ENCODE measurements at places on chromosomes 12 and 14.

DNA sequence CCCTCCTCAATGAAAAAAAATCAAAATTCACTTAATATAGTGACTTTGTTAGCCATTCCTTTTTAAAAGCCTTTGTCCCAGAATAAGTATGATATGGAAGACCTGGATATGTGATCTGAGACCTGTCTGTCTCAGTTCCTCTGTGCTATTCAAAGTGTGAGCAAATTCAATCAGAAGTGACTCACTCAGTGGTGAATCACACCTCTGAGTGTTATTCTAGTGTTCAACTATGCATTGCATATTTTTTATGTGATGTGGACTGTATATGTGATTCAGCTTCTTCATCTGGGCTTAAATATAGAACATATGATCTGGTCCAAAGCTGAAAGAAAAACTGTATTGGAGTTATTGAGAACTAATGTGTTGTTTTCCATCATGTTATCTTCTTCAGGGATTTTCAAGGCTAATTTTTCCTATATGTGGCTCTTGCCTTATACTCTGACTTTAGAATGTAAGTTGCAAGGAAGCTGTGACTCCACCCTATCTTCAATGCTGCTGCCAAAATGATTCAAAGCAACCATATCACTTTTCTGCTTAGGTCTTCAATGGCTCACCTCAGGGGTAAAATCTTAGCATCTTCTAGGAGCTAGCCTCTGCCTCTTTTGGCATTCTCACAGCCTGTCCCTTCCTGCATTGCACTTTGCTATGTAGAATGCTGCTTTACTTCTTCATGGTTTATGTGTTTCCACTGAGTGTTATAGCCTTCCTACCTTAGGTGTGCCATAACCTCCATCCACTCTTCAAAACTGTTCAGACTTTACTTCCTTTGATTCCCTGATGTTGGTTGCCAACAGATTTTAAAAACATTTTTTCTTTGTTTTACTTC is 169.8 kb downstream of the OTOGL start:
- DNase-seq = peak; percentile 93

DNA sequence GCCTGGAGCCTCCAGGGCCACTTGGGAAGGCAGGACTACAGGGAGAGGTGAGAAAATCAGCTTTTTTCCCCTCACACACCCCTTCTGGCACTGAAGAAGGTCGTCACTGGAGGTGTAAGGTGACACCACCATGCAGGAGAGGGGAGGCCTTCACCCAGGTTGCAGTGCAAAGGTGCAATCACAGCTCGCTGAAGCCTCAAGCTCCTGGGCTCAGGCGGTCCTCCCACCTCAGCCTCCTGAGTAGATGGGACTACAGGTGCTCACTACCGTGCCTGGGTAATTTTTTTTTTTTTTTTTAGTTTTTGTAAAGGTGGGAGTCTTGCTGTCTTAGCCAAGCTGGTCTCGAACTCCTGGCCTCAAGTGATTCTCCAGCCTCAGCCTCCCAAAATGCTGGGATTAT is 93.6 kb downstream of the TNFAIP2 start:
- no peak for DNase-seq

GRCh38 chr12:52139579-52140062 is 52.2 kb downstream of the KRT80 start:
- no peak for DNase-seq

GRCh38 chr14:93128725-93129459 is 13.2 kb upstream of the ITPK1 start:
- no peak for DNase-seq

DNA sequence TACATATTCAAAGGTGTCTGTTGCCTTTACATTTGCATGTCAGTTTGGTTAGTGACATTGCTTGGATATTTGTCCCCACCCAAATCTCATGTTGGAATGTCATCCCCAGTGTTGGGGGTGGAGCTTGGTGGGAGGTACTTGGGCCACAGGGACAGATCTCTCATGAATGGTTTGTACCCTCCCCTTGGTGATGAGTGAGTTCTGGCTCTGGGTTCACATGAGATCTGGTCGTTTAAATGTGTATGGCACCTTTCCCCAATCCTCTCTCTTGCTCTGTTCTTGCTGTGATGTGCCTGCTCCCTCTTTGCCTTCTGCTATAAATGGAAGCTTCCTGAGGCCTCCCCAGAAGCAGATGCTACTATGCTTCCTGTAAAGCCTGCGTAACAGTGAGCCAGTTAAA is 207.9 kb upstream of the DIO3 start:
- DNase-seq = no peak

DNA sequence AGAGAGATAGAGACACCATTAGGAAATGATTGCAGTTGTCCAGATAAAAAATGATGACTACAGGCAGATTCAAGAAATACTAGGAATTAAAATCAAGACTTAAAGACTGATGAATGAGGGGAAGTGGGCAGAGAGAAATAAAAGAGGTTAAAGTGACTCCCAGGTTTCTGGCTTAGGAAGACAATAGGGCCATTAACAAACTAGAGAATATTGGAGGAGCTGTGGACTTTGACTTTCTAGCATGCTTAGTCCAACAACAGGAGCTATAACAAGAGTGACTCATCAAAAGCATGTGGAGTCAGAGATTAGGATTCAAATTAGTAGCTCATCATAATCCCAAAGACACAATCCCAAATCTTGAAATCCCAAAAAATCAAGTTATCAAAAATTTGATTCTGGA is 101.5 kb downstream of the BMP4 start:
- DNase-seq = no peak

DNA sequence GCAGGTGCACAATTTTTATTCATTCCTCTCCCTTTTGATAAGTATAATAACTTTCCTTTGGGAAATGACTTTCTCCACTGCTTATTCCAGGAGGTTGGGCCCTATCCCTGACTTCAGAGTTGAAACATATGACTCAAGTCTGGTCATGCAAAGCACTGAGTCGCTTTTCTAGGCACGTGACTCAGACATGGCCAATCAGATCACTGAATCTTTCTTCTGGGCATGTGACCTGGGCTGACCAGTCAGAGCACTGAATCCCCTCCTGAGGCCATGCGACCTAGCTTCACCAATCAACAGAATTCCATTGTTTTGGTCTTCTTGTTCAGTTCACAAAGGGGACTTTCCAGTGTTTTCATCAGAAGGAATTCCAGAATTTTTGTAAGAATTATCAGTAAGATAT is 377.1 kb upstream of the KITLG start:
- DNase-seq = no peak

DNA sequence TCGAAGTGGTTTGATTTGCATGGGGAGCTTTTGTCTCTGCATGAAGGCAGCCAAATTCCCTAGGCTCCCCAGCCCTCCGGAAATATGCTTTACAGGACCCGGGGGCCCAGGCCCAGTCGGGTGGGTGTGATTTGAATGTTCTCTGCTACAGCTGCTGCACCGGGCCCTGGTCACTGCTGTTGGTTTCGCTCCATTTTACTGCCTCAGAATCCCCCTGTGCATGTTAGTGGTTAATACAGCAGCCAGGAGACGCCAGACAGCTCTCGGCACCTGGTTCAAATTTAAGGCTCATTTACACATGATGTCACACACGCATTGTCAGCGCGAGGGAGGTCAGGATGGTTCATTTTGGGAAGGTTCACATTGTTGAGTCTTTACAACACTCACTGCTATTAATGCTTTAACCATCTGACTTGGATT is 99.6 kb downstream of the SLC38A6 start:
- peak; percentile 70 for DNase-seq

DNA sequence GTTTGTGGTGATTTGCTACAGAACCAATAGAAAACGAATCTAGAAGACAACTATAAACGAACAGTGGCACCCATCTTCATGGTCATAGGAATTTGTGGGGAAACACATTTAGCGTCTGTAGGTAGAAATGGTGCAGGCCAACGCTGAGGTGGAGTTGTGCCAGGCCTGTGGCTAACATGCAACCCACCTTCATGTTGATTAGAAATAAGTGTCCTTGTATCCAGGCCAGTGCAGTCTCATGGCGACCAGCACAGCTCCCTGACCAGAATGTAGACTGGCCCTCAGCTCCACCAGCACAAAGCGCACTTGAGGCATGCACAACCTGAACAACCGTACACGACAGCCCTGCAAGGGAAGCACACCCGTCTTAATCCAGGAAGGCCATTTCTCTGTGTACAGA is 187.0 kb downstream of the TMEM132D start:
- DNase-seq = no peak

DNA sequence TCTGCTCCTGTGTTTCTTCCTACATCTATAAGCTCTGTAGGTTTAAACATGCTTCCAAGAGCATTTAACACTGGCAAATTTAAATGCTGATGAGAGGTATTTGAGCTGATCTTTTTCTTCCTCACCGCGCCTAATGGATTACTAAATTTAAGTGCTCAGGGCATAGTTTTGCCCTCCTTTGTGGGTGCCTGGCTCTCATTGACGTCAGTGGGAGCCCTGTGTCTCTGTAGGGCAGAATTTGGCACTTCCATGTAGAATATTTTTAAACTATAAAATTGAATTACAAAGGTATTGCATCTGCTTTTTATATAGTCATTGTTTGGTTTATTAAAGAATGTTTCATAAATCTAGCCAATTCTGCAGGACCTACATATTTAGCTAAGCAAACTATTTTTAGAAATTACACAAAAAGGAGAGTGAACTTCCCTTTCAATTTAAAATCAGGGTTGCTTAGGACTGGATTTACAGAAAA is 444.8 kb downstream of the AEBP2 start:
- no peak for DNase-seq

- DNase-seq = no peak
Measured at GRCh38 chr14:33492491-33492890, 458.4 kb downstream of the EGLN3 start.

- DNase-seq = no peak
Measured at GRCh38 chr12:89968151-89968700, 259.6 kb upstream of the ATP2B1 start.
